Kasumi-1 (cell line): ENCODE measurements at places on chromosomes 12 and 14.

GRCh38 chr14:45587142-45587541 lies 334.1 kb upstream of the MIS18BP1 start:
- no peak for DNase-seq

GRCh38 chr12:104181313-104181712 lies 34.3 kb upstream of the TXNRD1 start:
- no peak for DNase-seq

DNA sequence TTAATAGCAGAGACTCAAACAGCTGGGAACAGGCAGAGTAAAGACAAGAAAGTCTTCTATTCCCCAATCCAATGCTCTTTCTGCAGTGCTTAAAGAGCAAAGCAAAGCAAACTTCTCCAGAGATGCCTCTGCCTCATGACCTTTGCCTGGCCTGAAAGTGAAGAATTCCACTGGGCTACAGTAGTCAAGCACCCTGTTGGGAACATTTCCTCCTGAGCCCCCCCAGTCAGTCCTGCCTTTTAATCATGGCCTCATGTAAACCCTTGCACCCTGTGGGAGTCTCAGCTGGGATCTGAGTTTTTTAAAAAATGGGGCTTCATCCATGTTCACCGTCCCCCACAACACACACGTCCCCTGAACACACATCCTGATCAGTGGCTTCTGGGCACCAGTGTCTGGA lies 62.7 kb upstream of the TSPAN11 start:
- DNase-seq, result no peak

DNA sequence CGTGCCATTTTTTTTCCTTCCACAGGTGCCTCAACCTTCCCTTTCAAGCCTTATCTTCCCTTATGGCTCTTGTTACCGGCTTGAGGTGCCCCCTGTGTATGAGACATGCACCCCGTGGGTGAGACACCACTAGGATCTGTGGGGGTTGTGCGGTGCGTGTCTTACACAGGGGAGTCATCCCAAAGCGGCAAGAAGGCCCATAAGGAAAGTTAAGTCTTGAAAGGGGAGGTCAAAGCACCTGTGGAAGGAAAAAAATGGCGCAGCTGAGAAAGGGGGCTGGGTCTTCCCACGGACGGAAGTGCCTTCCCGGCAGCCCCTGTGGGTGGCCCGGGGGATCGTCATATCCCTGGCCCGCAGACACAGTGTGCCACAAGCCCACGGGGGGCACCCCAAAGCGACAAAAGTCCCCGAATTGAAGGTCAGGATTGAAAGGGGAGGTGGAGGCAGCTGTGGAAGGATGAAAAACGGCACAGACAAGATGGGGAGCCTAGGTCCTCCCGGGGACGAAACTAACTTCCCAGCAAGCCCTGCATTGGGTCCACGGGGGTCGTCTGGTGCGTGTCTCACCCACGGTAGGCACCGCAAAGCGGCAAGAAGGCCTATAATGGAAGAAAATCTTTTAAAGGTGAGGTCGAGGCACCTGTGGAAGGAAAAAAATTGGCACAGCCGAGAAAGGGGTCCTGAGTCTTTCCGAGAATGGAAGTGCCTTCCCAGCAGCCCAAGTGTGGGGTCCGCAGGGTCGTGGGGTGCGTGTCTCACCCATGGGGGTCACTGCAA lies 273.3 kb downstream of the ALG10 start:
- no peak for DNase-seq

GRCh38 chr14:104895207-104895785 lies 29.4 kb upstream of the PLD4 start:
- no peak for DNase-seq

DNA sequence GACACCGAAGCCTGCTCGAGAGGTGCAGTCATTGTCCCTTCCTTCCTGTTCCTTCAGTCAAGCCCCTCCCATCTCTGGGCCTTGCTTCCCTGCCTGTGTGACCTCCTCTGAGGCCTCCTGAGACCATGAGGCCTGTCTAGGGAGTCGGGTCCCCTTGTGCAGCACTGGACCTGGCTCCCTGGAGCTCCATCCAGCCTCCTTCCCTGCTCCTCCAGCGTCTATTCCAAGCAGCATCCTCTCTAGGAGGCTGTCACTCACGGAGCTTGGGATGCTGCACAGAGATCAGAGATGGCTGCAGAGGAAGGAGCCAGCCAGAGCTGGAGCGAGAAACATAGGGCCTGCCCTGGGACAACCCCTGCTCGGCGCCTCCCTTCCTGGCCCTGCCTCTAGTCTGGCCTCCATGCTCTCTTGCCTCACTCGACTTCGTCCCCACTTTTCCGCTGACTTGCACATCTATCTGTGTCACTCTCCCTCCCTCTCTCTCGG lies 142.7 kb downstream of the BCL11B start:
- no peak for DNase-seq
